ENCODE measurements at places on chromosomes 5 and 9.
A peak's percentile ranks its signal among the peaks of the same experiment; 100 is the strongest.

DNA sequence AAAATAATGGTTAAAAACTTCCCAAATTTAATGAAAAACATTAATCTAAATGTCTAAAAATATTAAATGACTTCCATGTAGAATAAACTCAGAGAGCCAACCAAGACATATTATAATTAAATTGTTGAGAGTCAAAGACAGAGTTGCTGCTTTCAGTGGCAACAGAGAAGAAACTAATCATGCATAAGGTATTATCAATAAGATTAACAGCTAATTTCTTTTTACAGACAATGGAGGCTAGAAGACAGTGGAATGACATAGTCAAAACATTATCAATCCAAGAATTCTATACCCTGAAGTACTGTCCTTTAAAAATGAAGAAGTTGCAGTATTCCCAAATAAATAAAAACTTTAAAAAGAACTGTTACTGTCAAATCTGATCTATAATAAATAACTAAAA, 268.7 kb downstream of the IRX2 start:
- no peak for DNase-seq

DNA sequence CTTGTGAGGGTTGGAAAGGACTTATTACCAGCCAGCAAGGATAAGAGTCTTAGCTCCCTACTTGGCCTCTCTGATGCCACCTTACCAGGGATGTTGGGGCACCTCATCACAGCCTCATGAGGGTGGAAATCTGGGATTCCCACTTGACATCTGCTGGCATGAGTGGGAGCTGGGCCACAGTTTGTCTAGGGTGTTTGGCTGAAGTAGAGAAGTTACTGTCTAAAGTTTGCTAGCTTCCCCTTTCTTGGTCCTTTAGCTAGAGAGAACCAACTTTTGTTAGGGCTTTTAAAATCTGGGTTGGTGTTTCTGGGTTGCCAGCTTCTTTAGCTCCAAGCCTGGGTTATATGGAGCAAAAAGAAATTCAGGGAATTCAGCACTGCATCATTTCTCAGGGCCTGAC, 57.5 kb upstream of the GNA14 start:
- DNase-seq: no peak

- DNase-seq: no peak
Measured at GRCh38 chr5:133145436-133146170, 93.8 kb downstream of the HSPA4 start.

GRCh38 chr5:56106837-56107236, 112.1 kb upstream of the IL6ST start:
- no peak for DNase-seq

- DNase-seq: no peak
Measured at GRCh38 chr5:42908086-42908485, 96.4 kb upstream of the SELENOP start.

DNA sequence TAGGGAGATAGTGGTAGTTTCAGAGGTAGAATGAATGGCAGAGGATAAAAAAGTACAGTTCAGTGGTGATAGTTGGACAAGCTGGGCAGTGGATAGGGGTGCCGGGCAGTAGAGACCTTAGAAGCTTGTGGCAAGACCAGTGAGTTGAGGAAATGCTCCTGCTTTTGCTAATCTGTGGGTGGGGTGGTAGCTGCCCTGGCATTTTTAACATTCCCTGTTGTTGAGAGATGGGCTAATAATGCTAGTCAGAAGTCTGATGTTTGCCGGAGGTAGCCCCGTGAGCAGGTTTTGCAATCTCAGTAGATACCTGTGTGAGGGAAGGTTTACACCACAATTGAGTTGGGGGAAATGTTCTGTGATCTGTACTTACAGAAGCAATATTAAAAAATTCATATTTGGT, 91.1 kb downstream of the TRIO start:
- no peak for DNase-seq

- DNase-seq: peak; percentile 58
Measured at GRCh38 chr5:176609724-176610434, at the start of gene GPRIN1. GPRIN1 (minus strand) TSS chr5:176610156; CDS start chr5:176599834, 10,322 bp downstream.

DNA sequence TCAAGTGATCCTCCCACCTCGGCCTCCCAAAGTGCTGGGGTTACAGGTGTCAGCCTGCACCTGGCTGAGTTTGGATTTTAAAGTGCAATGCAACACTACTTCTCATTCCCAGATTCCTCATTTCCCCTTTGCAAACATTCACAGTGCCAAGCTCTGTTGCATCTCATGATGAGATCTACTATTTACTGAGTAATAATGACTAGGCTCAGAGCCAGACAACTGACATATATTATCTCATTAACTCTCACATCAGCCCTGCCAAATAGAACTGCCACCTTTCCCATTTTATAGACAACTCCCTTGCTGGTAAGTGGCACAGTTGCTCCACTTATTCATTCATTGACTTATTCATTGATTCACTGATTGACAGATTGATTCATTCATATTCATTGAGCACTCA, 7.0 kb downstream of the PDE6A start:
- DNase-seq: no peak

DNA sequence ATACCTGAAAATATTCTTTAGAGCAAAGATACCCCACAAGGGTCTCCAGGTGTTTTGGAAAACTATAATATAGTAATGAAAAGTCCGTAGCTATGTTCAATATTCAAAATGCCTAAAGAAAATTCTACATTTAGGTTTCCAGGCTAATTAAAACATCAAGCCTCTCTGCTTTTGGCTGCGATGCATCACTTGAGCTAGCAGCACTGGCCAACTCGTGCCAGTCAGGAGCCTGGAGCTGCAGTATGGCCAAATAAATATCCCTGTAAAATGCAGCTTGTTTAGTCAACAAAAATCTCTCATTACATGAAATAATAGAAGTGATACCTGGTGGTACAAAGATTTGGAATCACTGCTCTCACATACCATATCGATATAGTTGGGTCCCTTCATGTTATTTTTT, 181.1 kb downstream of the ELAVL2 start:
- DNase-seq: no peak

- DNase-seq: no peak
Measured at GRCh38 chr9:25602400-25603044, 75.7 kb downstream of the TUSC1 start.

DNA sequence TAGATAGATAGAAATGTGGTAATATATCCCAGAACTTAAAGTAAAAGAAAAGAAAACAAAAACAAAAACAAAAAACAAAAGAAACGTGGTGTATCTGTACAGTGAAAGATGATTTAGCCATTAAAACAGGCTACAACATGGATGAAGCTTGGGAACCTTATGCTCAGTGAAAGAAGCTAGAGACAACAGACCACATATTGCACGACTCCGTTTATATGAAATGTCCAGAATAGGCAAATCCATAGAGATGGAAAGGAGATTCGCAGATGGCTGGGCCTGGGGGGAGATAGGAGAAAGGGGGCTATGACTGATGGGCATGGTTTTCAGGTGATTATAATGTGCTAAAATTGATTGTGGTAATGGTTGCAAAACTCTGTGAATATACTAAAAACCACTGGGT, 86.6 kb downstream of the ROR2 start:
- no peak for DNase-seq

DNA sequence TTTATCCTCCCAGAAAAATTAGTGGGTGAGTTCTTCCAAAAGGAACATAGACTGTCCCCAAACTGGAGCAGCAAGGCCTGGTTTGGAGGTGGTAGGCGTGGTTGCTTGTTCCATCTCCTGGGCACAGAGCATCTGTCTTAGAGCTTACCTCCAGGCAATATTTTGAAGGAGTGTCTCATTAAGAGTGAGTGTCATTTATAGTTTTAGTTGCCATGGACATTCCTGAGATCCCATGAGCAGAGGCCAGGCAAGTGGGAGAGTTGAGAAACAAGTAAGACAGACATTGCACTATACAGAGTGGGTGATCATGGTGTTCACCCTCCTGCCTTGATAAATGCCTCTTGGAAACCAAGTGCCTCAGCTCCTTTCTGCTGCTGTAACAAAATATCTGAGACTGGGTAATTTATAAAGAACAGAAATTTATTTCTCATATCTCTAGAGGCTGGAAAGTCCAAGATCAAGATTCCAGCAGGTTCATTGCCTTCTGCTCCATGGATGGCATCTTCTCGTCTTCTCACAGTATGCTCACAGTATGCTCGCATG, 68.5 kb downstream of the KIAA1958 start:
- DNase-seq: no peak

GRCh38 chr9:131837316-131837715, 97.4 kb upstream of the RAPGEF1 start:
- DNase-seq: no peak

- no peak for DNase-seq
Measured at GRCh38 chr5:61081741-61082140, 80.5 kb downstream of the SMIM15 start.

DNA sequence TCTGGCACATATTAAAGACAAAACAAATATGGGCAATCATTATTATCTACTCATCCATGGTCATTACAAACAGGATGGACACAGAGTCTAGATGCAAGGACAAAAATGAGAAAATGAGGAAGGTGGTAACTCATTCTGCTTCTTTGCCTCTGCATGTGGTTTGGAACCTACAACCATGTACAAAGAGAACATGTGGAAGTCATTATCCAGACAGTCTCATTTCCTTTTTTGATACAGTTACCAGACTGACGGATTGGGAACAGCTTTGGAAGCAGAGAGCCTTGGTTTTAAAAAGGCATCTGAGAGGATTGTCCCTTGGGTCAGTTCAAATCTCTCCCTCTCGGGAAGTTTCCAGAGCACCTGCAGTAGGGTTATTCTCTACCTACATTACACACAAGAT, 433.4 kb upstream of the TNC start:
- no peak for DNase-seq

DNA sequence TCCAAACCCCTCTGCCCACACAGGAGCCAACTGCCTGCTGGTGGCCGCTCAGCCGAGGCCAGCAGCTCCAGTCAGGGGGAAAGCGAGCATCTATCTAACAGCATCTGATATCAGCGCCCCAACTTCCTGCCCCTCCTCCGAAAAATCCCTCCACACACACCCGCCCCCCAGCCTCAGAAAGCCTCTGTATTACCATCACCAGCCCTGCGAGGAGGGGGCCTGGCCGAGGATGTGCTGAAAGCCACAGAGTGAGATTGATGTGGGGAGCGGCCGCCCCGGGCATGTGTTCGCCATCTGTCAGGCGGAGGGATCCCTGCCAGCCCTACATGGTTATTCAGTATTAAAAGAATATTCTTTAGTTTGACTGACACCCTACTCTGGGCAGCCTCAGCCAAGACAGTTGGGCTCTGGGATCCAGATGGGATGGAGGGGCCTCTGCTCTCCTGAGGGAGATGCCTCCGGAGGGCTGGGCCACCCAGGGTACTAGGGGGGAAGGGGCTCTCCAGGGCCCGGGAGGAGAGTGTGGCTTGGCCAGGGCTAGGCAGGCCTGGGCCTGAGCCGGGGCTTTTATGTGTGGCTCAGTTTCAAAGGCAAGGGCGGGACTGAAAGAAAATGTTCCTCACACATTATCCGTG, 98.0 kb downstream of the HSD17B3 start:
- no peak for DNase-seq

DNA sequence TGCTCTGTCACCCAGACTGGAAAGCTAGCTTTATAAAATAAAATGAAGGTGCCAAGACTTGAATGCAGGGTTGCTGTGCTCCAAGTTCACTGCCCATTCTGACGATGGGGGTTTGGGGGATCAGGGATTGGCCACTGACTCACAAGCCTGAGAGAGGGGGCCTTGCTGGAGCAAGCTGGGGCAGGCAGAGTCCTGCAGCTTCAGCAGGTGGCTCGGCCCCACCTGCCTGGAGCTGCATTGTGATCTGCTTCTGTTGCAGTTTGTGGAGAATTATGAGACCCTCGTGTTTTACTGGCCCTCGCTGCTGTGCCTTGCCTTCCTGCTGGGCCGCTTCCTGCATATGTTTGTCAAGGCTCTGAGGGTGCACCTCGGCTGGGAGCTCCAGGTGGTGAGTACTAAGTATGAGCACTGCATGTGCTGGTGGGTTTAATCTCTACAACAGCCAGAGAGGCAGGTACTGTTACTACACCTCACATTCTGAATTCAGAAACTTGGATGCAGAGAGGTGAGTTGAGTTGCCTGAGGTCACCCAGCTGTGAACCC, 31.1 kb upstream of the CCDC180 start:
- DNase-seq: no peak

GRCh38 chr9:121939643-121940042, 153.5 kb downstream of the TTLL11 start:
- no peak for DNase-seq

- no peak for DNase-seq
Measured at GRCh38 chr9:70902692-70903131, 218.7 kb downstream of the TRPM3 start.

All from stimulated activated CD4-positive, alpha-beta T cell treated with anti-CD3 and anti-CD28 coated beads, TNF-alpha, amount 100 ng/mL, for 24 hours (primary cell).